ENCODE measurements at places on chromosomes 7 and 10.

DNA sequence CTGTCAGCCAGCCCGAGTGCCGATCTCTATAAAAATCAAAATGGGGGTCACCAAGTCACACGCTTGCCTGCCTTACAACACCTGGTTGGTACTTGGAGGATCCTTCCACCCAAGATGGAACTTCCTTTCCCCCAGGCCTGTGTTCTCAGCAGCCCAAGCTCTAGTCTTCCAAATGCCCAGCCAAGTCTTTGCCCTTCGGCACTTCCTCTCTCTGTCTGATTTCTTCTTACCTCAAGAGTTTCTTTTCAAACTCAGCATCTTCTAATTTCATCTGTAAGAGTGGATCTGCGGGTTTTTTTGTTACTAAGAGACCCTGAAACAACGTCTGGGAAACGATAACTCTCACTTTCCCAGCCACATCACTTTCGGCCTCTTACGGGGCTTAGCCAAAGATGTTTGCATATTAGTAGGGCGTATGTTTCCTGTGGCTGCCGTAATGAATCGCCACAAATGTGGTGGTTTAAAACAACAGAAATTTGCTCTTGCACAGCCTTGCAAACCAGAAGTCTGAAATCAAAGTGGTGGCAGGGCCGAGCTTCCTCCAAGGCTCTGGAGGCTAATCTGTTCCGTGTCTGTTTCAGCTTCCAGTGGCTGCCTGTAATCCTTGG is 219.9 kb downstream of the TCF7L2 start:
- DNase-seq = peak; percentile 8

- no peak for DNase-seq
Measured at GRCh38 chr7:117777335-117778142, 95.7 kb downstream of the CTTNBP2 start.

- no peak for DNase-seq
Measured at GRCh38 chr7:19114551-19114855, 2.9 kb downstream of the TWIST1 start.

DNA sequence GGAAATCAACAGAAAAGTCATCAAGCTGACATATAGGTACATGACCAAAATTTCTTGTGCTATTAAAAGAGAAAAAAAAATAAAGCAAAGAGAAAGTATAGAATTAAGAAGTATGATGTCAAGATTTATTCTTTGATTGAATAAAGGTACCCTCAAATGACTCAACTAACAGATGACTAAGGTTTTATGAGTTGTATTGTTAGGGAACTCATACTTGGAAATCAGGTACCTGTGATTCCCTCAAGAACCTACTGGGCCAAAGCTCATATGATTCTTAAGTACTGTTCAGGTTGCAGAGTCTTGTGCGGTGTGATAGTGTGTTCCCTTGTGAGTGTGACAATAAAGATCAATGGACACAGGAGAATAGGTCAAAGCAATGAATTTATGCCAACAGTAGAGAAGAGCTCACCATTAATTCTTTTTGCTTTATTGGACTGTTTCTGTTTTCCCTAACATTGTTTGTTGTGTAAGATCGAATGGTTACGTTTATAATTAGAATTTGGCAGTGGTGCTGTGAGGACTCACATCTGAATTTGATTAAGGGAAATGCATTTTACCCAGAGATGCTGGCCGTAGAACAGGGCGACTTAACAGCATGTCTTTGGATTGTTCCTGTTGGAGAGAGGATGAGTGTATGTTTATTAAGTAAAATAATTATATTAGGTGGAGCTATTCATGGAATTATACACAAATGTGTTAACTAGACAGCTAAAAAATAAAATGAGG is 293.2 kb upstream of the SEMA3D start:
- no peak for DNase-seq

DNA sequence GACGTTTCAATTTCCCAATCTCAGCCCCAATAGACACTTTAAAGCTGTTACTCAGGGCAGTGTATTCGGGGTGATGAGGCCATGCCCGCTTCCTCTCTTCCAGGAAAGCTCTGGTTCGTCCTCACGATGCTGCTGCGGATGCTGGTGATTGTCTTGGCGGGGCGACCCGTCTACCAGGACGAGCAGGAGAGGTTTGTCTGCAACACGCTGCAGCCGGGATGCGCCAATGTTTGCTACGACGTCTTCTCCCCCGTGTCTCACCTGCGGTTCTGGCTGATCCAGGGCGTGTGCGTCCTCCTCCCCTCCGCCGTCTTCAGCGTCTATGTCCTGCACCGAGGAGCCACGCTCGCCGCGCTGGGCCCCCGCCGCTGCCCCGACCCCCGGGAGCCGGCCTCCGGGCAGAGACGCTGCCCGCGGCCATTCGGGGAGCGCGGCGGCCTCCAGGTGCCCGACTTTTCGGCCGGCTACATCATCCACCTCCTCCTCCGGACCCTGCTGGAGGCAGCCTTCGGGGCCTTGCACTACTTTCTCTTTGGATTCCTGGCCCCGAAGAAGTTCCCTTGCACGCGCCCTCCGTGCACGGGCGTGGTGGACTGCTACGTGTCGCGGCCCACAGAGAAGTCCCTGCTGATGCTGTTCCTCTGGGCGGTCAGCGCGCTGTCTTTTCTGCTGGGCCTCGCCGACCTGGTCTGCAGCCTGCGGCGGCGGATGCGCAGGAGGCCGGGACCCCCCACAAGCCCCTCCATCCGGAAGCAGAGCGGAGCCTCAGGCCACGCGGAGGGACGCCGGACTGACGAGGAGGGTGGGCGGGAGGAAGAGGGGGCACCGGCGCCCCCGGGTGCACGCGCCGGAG is 2.6 kb downstream of the GJD4 start:
- no peak for DNase-seq

DNA sequence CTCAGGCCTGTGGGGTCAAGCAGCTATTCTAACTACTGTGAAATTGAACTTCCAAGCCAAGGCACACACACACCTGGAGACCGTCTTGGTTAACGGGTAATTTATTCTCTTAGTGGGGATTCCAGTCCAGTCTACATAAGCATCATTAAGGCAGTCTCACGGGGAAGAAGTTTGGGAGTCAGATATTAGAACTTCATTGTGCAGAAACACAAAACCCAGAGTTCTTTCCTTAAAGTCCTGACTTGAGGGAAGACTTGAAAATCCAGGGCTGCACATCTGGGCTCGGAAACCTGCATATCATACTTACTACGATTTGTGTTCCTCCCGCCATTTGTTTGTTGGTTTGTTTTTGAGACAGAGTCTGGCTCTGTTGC is 112.0 kb downstream of the PTPRN2 start:
- DNase-seq = no peak

Measured in activated naive CD4-positive, alpha-beta T cell treated with anti-CD3 and anti-CD28 coated beads, Interleukin-2, amount 50 U/mL, for 72 hours (primary cell).